Parietal lobe (tissue), 2 donors: ENCODE measurements at places on chromosomes 11 and 22. TPM values are rescaled to one million over a fixed set of nuclear protein-coding genes. Genes with fewer than 3 reads are reported as not detected.

OR51B2 gene
- 2.2 TPM for total RNA-seq

DRD4 gene
- total RNA-seq = 0.31 TPM

OR5A1 gene
- not detected for total RNA-seq

CATSPERZ gene
- total RNA-seq = 3.8 TPM

COA4 gene
- total RNA-seq = 38.8 TPM

IGSF22 gene
- total RNA-seq = 0.31 TPM

FOLR3 gene
- not detected for total RNA-seq
